ENCODE measurements at places on chromosomes 6 and 20. TPM values are rescaled to one million over a fixed set of nuclear protein-coding genes. Genes with fewer than 3 reads are reported as not detected.

GRCh38 chr6:35021004-35021403, 120.1 kb downstream of the TCP11 start:
- DNase-seq: no peak

- no peak for DNase-seq
Measured at GRCh38 chr6:54503144-54503543, 194.9 kb downstream of the TINAG start.

DNA sequence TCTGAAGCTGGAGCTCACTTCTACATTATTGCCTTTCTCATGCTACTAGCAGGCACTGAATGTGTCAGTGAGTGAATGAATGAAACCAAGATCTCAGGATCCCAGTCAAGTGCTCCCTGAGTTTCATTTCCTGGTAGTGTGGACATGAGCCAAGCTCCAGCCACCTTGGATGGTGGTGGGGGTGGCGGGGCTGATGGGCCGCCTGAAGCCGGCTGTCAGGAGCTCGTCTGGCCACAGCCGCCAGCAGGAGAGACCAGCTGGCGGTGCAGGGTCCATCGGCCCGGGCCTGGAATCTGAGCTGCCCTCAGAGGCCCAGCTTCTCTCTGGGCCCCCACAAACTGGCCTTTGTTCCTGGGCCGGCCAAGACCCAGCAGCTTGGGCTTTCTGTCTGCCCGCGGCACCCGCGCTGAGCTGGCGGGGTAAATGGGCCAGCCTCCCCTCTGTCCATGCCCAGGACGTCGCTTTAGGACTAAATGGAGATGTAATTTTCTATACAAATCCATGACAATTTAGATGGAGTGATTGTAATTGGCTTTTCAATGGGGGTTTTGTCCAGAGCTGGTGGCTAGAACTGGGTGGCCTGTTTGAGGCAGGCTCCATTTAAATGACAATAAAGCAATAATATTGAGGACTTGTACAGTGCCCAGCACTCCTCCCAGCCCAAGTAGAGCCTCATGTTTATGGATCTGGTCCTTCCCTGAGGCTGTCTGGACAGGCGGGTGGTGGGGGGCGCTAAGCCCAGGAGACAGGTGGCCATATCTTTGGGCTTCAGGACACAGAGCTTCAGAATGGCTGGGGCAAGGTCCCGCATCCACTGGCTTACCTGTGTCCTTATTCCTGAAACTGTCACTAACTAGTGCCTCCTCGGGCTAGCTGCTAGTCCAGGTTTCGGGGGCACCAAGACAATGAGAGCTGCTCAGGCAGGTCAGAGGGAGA, 43.5 kb downstream of the NOL4L start:
- DNase-seq: no peak

DNA sequence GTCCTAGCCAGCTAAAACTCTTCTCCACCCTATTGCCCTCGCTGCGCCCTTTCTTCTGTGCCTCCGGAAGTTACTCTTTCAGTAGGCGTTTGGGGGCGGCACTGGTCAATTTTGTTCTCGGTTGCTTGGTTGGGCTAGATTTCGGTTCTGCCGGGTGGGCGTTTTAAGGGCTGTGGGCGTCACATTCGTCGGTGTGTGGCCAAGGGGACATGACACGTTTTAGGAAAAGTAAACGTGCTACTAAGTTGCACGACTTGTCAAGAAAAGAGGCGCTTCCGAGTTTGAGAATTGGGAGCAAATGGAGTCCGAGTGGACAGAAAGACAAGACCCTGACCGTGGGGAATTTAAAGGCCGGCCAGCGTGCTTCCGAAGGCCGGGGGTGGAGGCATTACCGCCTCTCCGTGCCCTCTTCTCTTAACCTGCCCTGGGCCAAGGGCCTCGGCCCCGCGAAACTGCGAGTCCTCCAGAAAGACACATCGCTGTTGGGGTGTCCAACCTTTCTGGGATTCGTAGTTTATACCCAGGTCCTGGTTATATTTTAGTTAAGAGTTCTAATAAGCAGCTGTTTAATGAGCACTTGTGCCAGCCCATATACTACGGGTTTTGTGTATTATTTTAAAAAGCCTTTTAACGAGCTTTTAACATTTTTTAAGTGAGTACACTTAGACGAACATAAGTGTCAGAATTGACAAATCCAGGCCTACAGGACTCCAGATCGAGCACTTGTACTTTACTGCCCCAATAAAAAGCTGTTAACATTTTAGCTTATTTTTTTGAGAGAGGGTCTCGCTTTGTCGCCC, 664 bp upstream of the BAG6 start:
- no peak for DNase-seq

- DNase-seq: peak; percentile 55
Measured at GRCh38 chr6:105733556-105734162, 330.8 kb upstream of the PREP start.

DNA sequence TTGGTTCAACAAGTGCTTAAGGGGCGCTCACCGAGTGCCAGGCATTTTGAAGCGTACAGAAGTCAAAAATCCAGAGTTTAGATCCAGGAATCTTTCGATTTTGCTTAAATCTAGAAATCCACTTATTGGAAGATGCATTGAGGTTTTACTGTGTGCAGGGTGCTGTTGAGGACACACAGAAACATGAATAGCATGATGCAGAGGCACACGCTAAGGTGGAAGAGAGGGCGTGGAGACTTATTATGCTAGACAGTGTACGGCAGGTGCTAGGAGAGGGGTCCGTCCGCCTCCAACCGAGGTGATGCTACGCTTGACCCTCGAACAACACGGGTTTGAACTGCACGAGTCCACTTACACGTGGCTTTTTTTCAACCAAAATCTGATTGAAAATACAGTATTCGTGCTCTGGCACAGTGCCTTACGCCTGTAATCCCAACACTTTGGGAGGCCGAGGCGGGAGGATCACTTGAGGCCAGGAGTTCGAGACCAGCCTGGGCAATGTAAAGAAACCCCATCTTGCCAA, 1.0 kb upstream of the KIF13A start:
- DNase-seq: no peak

DNA sequence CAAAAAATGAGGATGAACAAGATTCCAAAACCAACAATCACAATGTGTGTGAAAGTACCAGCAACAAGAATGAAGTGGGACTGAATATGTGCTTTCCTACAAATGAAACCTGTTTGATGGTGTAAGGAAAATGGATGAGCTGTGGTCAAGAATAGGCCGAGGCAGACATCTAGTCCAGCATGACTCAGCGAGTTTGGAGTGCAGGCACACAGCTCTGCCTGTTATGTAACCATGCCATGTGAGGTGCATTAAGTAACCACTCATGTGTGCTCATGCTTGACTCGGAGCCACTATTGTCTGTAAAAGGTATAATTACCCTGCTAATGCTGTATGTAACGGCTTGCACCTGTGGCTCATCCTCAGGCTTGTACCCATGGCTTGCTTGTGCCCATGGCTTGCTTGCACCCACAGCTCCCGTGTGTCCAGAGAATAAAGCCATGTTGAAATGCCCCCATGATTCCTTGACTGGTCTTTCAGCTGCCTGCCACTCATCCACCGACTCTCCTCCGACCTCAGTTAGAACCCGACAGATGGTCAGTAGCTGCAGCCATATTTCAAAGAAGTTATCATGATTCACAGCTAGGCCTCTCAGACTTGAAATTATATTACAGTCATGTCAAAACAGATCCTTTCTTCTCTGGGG, 98.7 kb downstream of the BACH2 start:
- no peak for DNase-seq

DNA sequence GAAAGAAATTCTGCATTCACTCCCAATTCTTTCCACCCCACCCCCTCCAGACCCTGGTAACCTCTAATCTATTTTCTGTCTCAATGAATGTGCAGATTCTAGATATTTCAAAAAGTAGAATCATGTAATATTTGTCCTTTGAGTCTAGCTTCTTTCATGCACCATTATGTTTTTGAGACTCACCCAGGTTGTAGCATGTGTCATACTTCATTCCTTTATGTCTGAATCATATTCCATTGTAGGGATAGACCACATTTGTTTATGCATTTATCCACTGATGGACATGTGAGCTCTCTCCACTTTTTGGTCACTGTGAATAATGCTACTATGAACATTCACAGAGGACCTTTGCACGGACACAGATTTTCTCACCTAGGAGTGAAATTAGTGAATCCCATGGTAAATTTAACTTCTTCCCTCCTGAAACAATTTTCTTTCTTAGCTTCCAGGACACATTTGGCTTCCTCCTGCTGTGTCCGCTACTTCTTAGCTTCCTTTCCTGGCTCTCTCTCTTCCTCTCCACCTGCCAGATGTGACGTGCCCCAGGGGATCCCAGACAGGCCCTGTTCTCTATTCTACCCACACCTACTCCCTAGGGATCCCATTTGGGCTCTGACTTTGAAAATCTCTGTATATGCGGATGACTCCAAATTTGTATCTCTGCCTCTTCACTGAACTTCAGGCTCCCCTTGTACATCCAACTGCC, 24.1 kb upstream of the ARFGEF2 start:
- peak; percentile 96 for DNase-seq

DNA sequence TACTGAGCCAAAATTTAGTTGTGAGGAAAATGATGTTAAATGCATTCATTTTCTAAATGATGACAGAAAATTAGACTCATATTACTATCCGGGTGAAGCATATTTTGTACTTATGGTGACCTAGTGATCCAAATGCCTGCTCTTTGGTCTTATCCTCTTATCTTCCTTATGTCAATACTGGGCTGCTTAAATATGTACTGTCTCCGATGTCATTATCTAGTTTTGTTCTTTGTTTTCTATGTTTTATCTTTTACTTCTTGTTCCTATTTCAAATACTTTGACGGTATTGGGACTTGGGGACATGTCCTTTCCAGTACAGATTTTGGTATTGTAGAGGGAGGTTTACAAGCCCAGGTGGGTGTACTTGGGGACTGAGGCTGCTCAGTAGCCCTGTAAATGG, 124.6 kb upstream of the ESR1 start:
- no peak for DNase-seq

DNA sequence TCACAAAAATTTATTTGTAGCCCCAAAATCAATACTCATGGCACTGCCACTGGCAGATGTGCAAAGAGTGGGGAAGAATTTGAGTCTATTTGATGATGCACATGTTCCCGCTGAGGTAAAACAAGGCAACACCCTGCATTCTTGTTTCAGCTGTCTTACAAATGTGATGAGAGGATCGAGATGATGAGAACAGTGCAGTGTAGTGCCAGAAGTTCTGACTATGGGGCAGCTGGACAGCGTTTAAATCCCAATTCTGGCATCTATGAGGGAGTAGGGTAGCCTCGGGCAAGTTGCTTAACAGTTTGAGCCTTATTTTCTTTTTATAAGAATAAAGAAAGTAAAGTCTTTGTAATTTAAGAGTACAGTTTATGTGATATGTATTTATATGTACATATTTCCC, 296.7 kb upstream of the FKBP1C start:
- DNase-seq: no peak

Gene PKIB
- total RNA-seq: 28.0 TPM

Gene TINAG
- not detected for total RNA-seq

DNA sequence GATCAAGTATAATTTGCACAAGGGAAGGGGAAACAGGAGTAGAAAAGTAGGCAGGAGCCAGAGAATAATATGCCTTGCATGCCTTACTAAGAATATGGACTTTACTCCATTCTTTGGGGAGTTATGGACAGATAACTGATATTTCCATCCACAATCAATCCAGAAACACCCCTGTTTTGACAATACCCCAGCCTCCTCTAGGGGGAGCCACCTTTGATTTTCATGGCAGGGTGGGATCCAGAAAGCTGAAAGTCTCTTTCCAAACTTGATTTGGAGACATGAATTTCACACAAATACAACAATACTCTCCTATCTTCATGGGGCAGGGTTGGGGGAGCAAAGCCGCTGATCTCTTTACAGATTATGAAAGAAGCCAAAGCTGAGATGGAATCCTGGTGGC, 404.1 kb downstream of the FOXA2 start:
- DNase-seq: no peak

DNA sequence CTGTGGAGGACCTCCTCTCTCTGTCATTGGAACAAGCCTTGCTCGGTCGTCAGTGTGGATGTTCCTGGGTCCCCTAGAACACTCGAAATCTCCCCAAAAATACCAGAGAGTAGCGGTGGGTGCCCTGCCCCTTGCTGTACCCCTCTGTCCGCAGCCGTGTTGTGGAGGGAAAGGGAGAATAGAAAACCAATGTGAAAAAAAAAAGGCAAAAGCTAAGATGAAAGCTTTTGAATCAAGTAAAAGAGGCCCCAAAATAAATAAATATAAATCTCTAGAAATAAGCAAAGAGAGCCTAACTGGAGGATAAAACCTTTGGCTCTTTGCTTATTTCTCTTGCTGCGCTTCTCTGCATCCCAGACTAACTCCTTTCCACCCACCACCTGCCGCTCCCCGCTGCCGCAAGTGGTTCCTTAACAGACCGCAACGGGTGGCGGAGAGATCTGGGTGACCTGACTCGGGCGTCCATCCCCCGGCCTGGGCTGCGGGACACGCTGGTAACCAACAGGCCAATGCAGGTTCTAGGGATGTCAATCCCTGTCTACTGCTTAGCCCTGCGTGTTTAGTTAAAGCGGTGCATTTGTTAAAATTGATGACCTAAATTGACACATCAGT, 110.0 kb downstream of the GPX5 start:
- DNase-seq: no peak

GRCh38 chr6:149925253-149925973, 2.5 kb upstream of the RAET1G start:
- DNase-seq: no peak

DNA sequence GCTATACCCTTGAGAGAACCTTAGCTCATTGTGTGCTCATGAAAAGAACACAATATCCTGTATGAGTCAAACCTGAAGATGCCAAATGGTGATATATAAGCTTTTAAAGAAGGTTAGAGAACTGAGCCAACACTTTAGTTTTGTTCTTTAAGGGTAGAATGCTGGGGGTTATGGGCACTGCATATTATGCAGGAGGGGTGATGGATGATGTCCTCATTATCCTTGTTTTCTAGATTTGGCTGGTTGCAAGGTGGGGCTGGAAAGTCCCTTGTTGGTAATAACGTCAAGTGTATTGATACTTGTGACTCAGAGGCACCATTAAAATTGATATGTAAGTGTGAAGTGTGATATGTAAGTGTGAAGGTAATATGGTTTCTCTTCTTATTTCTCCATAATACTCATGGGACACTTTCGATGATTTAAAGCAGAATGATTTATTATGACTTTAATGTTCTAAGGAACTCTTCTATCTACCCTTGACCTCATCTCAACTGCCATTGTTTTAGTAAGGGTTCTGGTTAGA, 113.7 kb upstream of the DTNBP1 start:
- DNase-seq: peak; percentile 34

GRCh38 chr6:46677314-46677654, 10.4 kb upstream of the TDRD6 start:
- peak; percentile 19 for DNase-seq

Gene OLIG3
- total RNA-seq: not detected

DNA sequence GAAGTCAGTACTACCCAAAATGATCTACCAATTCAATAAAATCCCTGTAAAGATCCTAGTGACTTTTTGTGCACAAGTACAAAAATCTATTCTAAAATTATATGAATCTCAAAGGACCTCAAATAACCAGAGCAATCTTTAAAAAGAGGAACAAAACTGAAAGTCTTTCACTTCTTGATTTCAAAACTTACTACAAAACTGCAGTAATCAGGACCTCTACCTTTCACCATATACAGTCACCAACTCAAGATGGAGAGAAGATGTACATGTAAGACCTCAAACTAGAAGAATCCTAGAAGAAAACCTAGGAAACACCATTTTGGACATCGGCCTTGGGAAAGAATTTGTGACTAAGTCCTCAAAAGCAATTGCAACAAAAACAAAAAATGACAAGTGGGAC, 109.5 kb upstream of the CD93 start:
- DNase-seq: no peak

Measured in PC-3 (cell line).